Endothelial cell (in vitro differentiated cells): ENCODE measurements at places on chromosomes 12 and 14.

DNA sequence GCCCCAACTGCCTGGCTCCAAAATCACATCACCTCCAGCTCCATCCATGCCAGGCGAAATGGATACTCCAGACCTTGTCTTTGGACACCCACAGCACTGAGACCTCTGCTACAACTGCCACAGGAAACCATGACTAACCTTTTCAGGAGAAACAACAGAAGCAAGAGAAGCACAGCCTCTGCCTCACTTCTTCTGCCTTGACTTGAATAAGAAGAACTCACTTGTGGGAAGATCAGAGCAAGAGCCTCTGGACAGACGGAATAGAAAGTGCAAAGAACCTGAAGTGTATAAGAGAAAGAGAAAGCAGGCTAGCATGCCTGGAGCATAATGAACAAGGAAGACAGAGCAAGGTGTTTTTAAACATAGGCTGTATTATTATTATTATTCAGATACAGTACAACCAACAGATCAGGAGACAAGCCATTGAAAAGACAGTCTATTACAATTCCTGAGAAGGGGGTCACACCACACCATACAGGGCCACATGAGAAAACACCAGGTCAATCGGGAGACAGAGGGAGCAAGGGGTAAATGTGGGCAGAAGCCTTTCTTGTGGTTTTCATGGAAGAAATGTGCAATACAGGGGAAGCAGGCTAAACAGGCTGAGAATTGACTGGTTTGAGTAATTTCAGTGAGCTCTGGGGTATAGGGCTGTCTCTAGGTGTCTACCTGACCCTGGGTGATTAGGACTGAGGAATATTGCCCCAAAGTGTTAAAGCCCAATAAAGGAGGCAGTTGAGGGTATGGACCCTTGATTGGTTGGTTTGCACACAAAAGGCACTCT lies 7.4 kb upstream of the OR10P1 start:
- DNase-seq, result no peak
- H3K36me3 ChIP-seq, result no peaks in the 10 kb centered on the region
- H3K27ac ChIP-seq, result no peak overlapping the region
- H3K4me3 ChIP-seq, result no peak overlapping the region
- H3K27me3 ChIP-seq, result peaks cover 3% of the 10 kb centered on the region
- H3K4me1 ChIP-seq, result peaks cover 21% of the 10 kb centered on the region

DNA sequence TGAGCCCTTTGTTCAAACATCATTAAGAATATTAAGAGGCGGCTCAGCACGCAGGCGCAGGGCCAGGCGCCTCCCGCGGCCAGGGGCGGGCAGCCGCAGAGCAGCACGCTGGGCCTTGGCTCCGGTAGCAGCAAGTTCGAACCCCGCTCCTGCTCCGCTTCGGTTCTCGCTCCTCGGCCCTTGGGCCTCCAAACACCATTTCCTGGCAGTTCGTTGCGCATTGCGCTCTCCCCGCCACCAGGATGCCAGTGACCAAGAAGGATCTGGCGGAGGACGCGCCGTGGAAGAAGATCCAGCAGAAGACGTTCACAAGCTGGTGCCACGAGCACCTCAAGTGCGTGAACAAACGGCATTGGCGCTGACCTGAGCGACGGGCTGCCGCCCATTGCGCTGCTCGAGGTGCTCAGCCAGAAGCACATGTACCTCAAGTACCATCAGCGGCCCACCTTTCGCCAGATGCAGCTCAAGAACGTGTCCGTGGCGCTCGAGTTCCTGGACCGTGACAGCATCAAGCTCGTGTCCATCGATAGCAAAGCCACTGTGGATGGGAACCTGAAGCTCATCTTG lies 6.9 kb upstream of the ACVRL1 start:
- H3K36me3 ChIP-seq, result no peaks in the 10 kb centered on the region
- DNase-seq, result no peak
- peak overlapping the region; percentile 63 for H3K27ac ChIP-seq

DNA sequence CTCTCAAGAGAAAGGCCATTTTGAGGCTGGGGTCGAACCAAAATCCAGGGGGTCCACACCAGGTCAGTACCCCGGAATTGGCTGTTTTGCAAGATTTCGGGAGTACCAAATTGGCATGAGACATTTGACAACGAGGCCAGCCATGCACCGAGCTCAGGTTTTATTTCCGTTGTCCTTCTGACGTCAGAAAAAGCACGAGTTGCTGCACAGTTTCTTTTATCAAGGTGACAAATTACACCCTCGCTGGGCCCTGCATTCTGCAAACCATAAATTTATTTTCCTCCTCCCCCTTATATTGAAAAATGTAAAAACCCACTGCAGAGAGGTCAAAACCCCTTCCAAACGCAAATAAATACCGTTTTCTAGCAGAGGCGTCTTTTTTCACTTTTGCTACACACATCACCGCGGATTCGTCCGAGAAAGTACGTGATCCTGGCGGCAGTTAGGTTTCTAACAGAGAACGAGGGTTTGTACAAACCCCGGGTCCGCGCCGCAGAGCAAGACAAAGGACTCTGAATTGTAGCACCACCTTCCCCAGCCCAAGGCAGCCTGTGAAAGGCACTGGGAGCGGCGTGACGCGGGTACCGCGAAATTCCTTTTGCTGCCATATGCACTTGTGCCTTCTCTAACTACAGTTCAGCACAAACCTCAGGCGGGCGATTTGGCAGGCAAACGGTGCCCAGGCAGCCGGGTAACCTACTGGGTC lies 1.8 kb downstream of the SLC38A1 start:
- no peak overlapping the region for H3K4me3 ChIP-seq
- H3K27me3 ChIP-seq, result peaks cover 7% of the 10 kb centered on the region
- H3K36me3 ChIP-seq, result no peaks in the 10 kb centered on the region
- H3K27ac ChIP-seq, result no peak overlapping the region
- H3K4me1 ChIP-seq, result peaks cover 22% of the 10 kb centered on the region
- peak; percentile 59 for DNase-seq

GRCh38 chr12:61452076-61452475 lies 808.1 kb upstream of the USP15 start:
- H3K36me3 ChIP-seq, result no peaks in the 10 kb centered on the region
- no peak overlapping the region for H3K4me3 ChIP-seq
- DNase-seq, result no peak
- H3K27me3 ChIP-seq, result no peaks in the 10 kb centered on the region
- peak overlapping the region; percentile 44 for H3K27ac ChIP-seq

- DNase-seq, result no peak
- H3K4me3 ChIP-seq, result no peak overlapping the region
- no peaks in the 10 kb centered on the region for H3K36me3 ChIP-seq
- no peaks in the 10 kb centered on the region for H3K4me1 ChIP-seq
- peaks cover 2% of the 10 kb centered on the region for H3K27me3 ChIP-seq
Observed at GRCh38 chr12:22313286-22313962, 21.1 kb downstream of the ST8SIA1 start.

- H3K4me1 ChIP-seq, result no peaks in the 10 kb centered on the region
- no peak for DNase-seq
- H3K27me3 ChIP-seq, result no peaks in the 10 kb centered on the region
- no peak overlapping the region for H3K27ac ChIP-seq
- no peaks in the 10 kb centered on the region for H3K36me3 ChIP-seq
Observed at GRCh38 chr12:21813125-21813524, 38.6 kb upstream of the KCNJ8 start.

DNA sequence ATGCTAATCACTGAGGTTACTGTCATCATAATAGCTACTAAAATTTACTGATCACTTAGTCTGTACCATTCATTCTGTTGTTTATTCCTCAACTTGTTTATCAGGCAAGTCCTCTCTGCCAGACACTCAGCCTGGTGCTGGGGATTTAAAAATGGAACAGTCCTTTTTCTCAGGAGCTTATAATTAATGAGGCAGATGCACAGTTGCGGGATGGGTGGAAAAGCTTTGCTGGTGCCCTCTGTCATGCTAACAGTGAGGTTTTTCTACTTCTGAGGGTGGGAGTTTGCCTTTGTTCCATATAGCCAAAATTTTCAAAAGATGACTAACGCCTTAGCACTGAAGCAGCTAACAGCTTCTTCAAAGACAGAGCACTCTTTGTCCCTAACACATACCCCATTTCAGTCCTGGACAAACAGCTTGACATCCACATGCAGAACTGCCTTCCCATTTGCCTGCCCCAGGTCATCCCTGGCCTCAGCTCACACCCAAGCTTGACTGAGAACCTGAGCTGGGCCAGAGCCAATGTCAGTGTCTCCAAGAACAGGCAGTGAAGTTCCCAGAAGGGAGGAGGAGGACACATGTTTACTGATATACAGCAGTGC lies 30.8 kb upstream of the HSPB8 start:
- no peaks in the 10 kb centered on the region for H3K36me3 ChIP-seq
- DNase-seq, result no peak
- H3K4me1 ChIP-seq, result no peaks in the 10 kb centered on the region
- no peak overlapping the region for H3K27ac ChIP-seq
- H3K27me3 ChIP-seq, result no peaks in the 10 kb centered on the region

DNA sequence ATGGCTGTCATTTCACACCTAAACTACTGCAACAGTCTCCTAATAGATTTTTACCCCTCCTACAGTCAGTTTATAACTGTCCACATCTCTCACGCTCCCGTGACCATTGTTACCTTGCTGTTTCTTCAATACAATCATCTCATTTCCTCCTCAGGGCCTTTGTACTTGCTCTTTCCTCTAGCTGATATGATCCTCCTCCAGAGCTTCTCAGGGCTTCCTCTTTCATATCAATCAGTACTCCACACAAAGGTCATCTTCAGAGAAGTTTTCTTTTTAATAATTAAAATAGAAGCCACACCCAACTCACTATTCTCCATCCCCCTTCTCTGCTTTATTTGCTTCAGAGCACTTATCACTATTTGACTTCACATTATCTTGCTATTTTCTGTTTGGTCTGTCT lies 508.2 kb downstream of the NELL2 start:
- H3K4me3 ChIP-seq, result no peak overlapping the region
- H3K27ac ChIP-seq, result no peak overlapping the region
- no peaks in the 10 kb centered on the region for H3K27me3 ChIP-seq
- no peaks in the 10 kb centered on the region for H3K36me3 ChIP-seq

DNA sequence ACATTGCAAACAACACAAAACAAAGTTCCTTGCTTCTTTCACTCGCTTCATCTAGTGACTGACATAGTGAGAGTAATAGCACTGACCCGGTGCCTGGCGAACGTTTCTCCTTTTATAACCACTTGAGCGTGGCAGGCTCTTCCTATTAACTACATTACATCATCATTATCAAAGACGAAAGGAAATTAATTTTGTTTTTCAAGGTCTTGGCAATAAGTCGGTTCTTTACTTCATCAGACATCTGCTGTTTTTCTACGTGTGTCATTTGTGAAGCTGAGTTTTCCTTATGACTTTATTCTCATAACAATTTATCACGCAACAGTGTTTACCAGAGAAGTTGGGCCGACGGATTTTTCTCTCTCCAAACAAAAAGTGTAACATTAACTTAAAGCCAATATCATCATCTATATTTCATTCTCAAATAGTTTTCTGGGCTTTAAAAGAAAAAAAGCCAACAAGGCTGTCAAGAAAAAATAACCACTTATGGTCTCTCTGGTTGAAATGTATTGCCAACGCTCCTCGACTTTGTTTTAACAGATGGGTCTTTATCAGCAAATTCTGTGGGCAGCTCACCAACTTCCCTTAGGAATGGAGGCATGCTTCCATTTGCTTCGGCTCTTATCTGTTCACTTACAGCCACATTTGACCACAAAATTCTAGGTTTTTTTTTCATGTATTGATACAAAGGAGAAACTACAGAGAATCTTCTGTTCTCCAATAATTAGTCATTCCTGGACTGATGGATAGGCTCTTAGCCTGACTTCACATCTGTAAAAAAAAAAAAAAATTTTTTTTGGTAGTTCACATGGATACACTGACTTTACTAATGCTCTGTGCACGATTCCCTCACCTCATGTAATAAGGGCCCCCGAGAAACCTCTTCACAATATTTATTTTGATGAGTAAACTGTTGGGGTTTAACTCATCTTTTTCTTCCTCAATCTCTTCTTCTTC lies 97.1 kb upstream of the CDKN3 start:
- no peak for DNase-seq
- H3K36me3 ChIP-seq, result no peaks in the 10 kb centered on the region
- H3K27me3 ChIP-seq, result no peaks in the 10 kb centered on the region
- H3K4me1 ChIP-seq, result no peaks in the 10 kb centered on the region
- no peak overlapping the region for H3K4me3 ChIP-seq
- H3K27ac ChIP-seq, result no peak overlapping the region

GRCh38 chr12:78612190-78612589 lies 252.4 kb upstream of the SYT1 start:
- DNase-seq, result no peak
- H3K4me1 ChIP-seq, result no peaks in the 10 kb centered on the region
- H3K4me3 ChIP-seq, result no peak overlapping the region
- H3K36me3 ChIP-seq, result peaks cover 5% of the 10 kb centered on the region

- DNase-seq, result peak; percentile 48
- H3K27ac ChIP-seq, result no peak overlapping the region
- H3K36me3 ChIP-seq, result no peaks in the 10 kb centered on the region
- no peaks in the 10 kb centered on the region for H3K4me1 ChIP-seq
Observed at GRCh38 chr12:93502802-93503623, 35.7 kb downstream of the MRPL42 start.

DNA sequence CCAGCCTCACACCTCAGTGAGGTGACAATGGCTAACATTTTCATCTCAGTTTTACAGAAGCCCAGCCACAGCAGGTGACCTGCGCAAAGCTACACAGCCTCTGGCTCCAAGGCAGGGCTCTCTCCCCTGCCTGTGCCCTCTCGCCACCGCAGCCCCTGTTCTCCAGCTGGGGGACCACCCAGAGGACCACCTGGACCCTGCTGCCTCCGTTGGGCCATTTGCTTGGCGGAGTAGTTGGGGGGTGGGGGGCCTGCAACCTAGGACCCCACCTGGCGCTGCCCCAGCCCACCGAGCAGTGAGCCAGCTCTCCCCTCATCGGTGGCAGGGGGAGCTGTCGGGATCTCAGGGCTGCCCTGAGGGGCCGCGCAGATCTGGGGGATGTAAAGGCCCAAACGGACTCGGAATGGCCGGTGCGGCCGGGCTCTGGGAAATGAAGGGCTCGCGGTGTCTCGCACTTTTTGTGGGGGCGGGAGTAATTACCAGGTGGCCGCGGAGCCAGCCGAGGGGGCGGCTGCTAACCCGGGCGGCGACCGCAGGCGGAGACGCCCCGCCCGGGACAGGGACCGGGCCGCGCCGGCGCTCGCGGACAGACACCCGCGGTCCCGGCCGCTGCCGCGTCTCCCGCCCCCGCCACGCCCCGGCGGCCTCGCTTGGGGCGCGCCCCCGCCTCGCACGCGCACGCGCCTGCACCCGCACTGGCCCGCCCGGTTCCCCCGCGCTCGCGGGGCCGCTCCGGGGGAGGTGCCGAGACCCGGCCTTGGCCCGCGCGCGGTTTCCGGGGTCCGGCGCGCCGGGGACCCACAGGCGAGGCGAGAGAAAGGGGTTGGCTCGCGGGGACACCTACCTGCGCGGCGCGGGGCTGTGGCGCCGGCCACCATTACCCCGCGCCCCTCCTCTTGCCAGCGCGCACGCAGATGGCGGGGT lies 8.6 kb upstream of the GPR68 start:
- peaks cover 4% of the 10 kb centered on the region for H3K36me3 ChIP-seq
- H3K4me1 ChIP-seq, result peaks cover 48% of the 10 kb centered on the region
- peak overlapping the region; percentile 71 for H3K4me3 ChIP-seq
- H3K27ac ChIP-seq, result no peak overlapping the region
- peaks cover 5% of the 10 kb centered on the region for H3K27me3 ChIP-seq
